Amniotic stem cell (primary cell): ENCODE measurements at places on chromosomes 2 and 18.

DNA sequence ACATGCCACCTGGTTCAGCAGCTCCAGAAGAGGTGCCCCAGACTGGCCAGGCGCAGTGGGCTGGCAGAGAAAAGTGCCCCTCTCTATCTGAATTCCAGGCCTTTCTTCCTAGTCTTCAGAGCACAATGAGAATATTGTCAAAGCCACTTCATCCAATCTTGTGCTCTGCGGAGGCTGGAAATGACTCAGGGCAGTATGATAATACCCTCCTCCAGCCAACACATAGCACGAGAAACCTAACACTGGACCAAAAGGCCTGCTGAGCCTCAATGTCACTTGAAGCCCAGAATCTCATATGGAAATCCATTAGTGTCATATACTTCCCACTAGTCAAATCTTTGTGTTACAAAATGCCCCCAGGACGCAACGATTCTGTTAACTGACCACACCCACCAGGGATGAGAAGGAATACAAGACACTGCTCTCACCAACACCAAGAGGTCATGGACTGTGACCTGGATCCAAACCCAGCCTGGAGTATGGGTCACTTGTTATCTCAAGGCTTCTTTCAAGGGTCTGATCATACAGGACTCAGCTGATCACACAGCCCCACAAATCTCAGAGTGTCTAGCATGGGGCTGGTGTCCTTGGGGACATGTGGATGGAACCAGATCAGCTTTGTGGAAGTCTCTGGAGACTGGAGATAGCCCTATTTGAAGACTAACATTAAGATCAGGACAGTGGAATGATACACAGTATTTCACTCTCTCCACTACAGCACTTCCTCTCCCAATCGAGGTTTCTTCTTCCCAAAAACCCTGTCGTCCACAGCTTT is 10.1 kb downstream of the KIF3C start:
- no peak for DNase-seq

- DNase-seq, result no peak
These were observed 211.2 kb upstream of the CTAGE1 start for GRCh38 chr18:22628795-22629510.

GRCh38 chr2:173451118-173451517 is 96.4 kb downstream of the CDCA7 start:
- no peak for DNase-seq

DNA sequence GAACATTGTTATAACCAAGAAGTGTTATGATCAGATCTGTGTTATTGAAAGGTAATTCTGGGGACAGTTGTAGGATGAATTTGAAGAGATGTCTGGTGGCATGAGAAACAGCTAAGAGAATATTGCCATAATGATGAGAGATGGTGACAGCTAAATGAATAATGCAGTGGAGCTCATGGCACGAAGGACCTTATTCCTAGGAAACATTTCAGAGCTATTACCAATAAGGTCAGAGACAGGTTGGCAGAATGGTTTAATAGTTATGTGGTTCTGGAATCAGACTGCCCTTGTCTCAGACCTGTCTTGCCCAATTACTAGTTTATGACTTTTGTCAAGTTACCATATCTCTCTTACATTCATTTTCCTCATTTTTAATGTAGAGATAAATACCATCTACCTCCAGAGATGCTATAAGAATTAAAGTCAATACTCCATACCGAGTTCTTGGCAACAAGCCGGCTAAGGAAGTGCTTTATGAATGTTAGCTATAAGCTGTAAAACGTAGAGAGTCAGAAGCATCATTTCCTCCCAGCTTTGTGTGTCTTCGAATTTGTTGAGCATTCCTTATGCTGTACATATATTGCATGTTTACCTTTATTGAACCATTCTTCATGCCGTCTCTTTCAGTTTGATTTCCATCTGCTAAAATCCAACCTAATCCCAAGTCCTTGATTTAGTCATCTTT is 73.6 kb upstream of the COL5A2 start:
- no peak for DNase-seq

- DNase-seq, result no peak
These were observed 87.7 kb upstream of the MYO3B start for GRCh38 chr2:170090229-170090628.

DNA sequence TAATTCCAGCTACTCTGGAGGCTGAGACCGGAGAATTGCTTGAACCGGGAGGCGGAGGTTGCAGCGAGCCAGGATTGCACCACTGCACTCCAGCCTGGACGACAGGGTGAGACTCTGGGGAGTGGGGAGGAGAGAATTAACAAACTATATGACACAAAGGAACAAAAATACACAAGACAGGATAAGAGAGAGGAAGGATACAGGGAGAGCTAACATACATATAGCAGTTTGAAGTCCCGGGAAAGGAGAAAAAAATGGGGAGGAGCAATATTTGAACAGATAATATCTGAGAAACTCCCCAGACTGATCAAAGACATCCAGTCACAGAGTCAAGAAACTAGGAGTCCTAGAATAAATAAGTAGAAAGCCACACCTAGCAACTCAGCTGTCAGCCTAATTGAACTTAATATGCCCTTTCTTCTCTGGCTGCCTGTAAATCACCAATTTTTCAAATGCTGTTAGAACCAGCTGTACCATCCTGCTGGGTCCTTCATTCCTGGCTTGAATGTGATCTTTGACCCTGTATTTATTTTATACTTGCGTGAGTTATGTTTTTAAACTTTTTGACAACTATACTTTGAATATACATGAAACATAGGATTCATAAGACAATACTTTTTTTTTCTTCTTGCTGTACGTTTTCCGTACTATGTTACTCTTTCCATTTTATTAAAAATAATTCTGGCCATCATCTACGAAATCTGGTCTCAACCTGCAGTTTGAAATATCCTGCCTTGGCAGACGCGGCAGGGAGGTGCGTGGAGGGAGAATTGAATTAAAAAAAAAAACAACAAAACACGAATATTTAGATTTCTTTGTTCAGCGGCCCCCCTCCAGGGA is 876 bp upstream of the CYP27A1 start:
- DNase-seq, result no peak

GRCh38 chr2:11891671-11892440 is 145.4 kb downstream of the LPIN1 start:
- DNase-seq, result no peak

GRCh38 chr2:120376101-120376500 is 30.2 kb downstream of the INHBB start:
- DNase-seq, result no peak

- no peak for DNase-seq
These were observed 19.6 kb downstream of the TMEM17 start for GRCh38 chr2:62486439-62486765.

DNA sequence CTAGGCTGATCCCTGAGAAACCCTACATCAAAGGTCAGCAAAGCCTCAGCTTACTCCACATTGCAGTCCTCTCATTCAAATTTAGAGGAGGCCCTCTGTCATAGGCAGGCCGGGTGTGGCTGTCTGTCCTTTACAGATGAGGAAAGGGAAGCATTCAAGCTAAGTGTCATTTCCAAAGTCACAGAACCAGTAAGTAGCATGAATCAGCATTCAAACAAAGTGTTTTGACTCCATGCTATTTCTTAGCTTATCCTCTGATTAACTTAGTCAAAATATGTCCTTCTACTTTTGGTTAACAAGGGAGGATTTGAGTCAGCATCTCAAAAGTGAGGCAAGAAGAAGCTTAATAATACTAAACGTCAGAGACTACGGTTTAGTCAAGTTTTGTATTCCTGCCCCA is 409.0 kb upstream of the POU3F3 start:
- no peak for DNase-seq

DNA sequence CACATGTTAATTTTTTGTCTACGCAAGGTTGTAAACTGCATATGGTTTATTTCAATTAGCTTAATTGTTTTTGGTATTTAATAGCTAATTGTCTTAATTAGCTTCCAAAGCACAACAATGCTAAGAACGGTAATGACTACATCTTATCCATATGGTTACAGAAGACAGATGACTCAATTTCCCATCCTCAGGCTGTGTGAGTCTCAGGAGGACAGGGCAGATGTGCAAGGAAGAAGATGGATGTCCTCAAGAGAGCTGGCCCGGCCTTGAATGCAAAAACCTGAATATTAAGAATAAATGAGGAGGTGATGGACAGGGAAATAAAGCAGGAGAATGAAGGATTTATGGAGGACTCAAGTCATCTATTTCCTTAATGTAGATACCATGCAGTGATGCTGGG is 31.4 kb downstream of the SLC4A3 start:
- no peak for DNase-seq

- DNase-seq, result no peak
These were observed 6.6 kb upstream of the GULP1 start for GRCh38 chr2:188285049-188285448.

DNA sequence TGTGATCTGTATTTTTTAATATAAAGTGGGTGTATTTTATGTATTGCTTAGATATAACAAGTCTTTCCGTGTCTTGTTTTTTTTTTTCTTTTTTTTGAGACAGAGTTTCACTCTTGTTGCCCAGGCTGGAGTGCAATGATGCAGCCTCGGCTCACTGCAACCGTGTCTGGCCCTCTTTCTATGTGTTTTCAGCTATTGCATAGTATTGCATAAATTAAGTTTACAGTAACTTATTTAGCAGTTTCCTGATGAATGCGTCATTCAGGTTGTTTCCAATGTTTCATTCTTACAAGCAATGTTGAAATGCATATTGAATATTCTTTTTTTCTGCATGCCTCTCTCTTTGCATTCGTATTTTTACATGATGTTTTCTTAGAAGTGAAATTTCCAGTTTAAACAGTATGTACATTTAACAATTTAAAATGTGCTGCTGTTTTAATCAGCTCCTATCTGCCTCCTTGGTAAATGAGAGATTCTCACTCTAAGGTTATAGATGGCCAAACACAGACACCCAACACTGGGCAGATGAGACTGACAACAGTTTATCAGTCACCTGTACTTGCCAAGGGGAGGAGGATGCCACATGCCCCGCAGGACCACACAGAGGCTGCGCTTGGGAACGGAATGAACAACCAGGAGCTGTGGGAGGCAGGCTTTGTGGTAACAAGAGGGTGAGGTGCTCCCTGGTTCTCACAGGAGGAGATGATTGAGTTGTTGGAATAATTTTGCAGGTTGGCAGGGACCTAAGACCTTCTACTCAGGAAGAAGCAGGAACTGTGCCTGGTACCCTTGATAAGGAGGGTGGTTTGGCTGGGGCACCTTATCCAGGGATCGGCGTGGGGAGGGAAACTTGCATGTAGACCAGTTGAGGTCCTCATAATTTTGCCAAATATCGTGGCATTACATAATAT is 7.5 kb downstream of the SLC9A4 start:
- DNase-seq, result no peak

DNA sequence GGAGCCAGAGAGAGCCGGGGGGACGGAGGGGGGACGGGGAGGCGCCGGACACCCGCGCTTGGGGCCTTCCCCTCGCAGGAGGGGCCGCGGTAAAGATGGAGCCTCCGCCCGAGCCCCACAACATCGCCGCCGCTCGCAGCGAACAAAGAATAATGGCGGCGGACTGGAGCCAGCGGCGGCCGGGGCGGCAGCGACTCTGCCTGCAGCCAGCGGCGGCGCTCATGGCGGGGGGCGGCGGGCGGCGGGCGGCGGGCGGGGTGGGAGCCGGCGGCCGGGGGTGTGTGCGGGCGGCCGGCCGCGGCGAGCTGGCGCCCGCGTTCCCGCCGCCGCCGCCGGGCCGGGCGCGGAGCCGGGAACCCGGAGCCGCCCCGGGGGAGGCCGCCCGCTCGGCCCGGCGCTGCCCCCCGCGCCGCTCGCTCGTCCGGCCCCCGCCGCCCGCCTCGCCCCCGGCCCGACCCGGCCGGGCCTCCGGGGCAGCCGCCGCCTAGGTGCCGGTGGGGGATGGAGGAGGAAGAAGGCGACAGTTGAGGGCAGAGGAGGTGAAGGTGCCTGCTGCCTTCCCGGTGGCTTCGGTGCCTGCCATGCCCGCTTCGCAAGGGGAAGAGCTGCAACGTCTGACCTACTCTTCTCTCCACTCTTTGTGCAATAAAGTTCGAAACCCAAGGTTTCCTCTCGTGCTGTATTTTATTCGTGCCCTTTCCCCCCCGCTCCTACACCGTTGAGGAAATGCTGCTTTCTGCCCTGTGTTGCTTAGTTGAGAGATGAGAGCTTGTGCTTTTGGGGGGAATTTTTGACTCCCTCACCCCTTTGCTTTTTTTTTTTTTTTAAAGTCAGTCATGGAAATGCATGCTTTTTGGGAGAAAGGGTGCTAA is 634 bp downstream of the CREB1 start:
- no peak for DNase-seq

DNA sequence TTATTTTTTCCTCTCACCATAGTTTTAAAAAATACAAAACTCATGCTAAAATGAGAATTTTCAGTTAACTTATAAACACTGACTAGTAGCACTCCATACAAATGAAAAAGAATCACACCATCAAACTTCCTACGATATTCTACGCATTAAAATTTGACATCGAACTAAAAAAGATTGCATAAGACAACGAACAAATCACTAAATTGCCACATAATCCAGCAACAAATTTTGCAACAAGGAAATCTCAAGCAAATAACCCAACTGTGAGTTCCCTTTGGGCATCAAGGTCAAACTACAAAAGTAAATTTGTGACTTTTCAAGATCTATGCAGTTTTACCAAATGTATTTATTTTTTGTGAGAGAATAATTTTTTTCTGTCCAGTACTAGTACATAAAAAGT is 1.5 kb downstream of the MAP3K2 start:
- no peak for DNase-seq

- no peak for DNase-seq
These were observed 77.7 kb downstream of the SMAD4 start for GRCh38 chr18:51107598-51108305.

DNA sequence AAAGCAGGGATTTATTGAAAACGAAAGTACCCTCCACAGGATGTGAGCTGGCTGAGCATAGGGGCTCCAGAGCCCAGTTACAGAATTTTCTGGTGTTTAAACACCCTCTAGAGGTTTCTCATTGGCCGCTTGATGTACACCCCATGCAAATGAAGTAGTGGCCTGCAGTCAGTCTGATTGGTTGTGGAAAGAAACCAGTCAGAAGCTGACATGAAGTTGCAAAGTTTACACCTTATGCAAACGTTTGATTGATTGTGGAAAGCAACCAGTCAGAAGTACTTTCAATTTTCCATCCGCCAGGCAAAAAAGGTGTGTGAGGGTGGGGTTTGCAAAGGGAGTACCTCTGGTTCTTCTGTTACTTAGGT is 62.3 kb downstream of the VWA3B start:
- DNase-seq, result no peak

- DNase-seq, result no peak
These were observed 496 bp upstream of the ITGA4 start for GRCh38 chr2:181456660-181457120.

DNA sequence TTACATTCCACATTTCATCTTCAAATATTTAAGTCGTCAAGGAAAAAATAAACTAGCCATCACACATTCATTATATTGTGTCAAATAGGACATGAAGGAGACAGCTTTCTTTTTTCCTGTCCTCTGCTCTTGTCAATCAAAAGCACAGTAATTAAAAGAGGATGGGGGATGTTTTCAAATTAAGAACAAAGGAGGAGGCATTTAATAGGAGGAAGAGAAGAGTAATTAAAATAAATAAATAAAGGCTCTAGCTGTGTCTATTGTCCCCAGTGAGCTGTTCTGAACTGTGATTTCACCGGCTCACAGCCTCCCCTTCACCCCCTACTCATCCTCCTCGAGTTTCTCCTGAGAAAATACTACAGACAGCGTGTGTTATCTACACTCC is 1377.1 kb upstream of the PIK3C3 start:
- no peak for DNase-seq

- DNase-seq, result no peak
These were observed 299.5 kb downstream of the ARHGAP15 start for GRCh38 chr2:143428700-143429099.
